ENCODE measurements at places on chromosomes 4 and X. TPM values are rescaled to one million over a fixed set of nuclear protein-coding genes. Genes with fewer than 3 reads are reported as not detected.

The S100P gene
- total RNA-seq: not detected

The GABRE gene
- total RNA-seq: 13.3 TPM

The SRPX2 gene
- total RNA-seq: 1.4 TPM

The FAM120C gene
- total RNA-seq: 9.7 TPM

GRCh38 chrX:110310896-110311295, 7.0 kb downstream of the AMMECR1 start:
- H3K27ac ChIP-seq: no peak overlapping the region
- no peak for DNase-seq
- H3K27me3 ChIP-seq: no peaks in the 10 kb centered on the region
- no peaks in the 10 kb centered on the region for H3K36me3 ChIP-seq
- H3K4me3 ChIP-seq: peak overlapping the region; percentile 53
- no peaks in the 10 kb centered on the region for H3K4me1 ChIP-seq

- H3K4me1 ChIP-seq: no peaks in the 10 kb centered on the region
- no peaks in the 10 kb centered on the region for H3K27me3 ChIP-seq
- no peak overlapping the region for H3K4me3 ChIP-seq
- no peaks in the 10 kb centered on the region for H3K36me3 ChIP-seq
- no peak for DNase-seq
Observed at GRCh38 chr4:8291036-8291682, 21.6 kb downstream of the HTRA3 start.

DNA sequence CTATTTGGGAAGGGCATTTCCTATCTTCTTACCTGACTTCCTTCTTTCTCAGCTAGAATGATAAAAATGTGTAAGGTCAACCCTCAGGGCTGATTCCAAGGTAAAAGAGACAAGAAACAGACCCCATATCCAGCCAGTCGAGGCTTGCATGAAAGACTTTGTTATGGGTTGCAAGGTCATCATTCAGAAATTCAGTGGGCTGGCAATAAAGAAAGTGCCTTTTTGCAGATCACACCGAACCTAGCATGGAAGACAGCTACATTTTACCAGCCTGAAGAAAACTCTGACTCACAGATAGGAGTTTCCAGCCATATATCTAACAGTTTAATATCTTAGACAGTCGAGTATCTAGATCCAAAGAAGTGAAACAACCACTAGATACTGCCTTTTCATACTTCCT, 87.4 kb downstream of the PDGFC start:
- no peaks in the 10 kb centered on the region for H3K27me3 ChIP-seq
- H3K27ac ChIP-seq: no peak overlapping the region
- no peak overlapping the region for H3K4me3 ChIP-seq
- no peaks in the 10 kb centered on the region for H3K4me1 ChIP-seq
- DNase-seq: no peak
- H3K36me3 ChIP-seq: no peaks in the 10 kb centered on the region

GRCh38 chrX:129781134-129781672, 1.5 kb downstream of the SASH3 start:
- H3K27me3 ChIP-seq: no peaks in the 10 kb centered on the region
- no peaks in the 10 kb centered on the region for H3K36me3 ChIP-seq
- peak; percentile 67 for DNase-seq
- H3K4me3 ChIP-seq: no peak overlapping the region
- H3K27ac ChIP-seq: no peak overlapping the region

DNA sequence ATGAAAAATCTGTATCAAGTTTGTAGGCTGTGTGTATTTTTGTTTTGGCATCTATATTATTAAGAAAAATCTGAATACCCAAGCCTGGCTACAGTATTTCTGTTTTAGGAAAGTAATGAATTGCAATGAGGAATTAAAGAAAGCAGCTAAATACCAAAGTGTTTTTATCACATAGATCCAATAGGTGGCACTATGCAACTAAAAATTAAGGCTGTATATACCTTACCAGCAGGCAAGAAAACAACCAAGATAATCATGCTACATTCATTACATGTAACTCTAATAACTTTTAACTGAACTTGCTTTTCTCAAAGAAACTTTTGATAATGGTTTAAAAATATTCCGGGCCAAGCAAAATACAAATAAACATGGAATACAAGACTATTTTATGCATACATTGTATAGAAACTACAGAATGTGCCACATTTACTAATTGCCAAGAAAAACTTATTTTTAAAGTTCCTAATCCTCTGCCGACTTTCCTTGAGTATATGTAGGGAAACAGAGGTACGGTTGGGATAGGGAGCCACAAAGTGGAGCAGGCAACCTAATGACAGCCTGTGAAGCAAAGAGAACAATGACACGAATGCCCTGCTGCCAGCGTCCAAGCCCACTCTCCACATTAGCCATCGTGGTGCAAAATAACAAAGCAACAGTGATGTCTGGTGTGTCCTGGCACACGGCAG, 63.7 kb downstream of the SEC24D start:
- DNase-seq: no peak
- peaks cover 28% of the 10 kb centered on the region for H3K36me3 ChIP-seq
- no peak overlapping the region for H3K27ac ChIP-seq
- no peak overlapping the region for H3K4me3 ChIP-seq
- no peaks in the 10 kb centered on the region for H3K27me3 ChIP-seq
- no peaks in the 10 kb centered on the region for H3K4me1 ChIP-seq

DNA sequence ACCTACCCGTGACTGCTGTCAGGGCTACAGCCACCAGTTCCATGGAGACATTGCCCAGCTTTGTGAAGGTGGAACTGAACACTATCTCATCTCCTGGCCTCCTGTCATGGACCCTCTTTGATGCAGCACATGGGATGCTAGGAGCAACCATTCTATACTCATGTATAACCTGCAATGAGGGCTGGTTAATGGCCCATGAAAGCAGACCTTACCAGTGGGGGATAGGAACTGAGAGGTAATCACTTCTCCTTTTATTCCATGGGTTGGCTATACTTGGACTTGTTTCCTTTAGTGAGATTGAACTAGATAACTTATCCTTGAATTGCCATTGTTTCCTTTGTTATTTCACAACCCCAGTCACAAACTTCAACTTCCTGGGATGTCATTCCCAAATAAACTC, 310.6 kb downstream of the BMPR1B start:
- no peaks in the 10 kb centered on the region for H3K27me3 ChIP-seq
- no peak overlapping the region for H3K4me3 ChIP-seq
- H3K4me1 ChIP-seq: peaks cover 3% of the 10 kb centered on the region
- DNase-seq: no peak

- no peaks in the 10 kb centered on the region for H3K36me3 ChIP-seq
- no peak overlapping the region for H3K4me3 ChIP-seq
- DNase-seq: no peak
- H3K27me3 ChIP-seq: no peaks in the 10 kb centered on the region
- H3K27ac ChIP-seq: no peak overlapping the region
Observed at GRCh38 chr4:120277391-120277790, 210.7 kb upstream of the MAD2L1 start.

GRCh38 chrX:153774576-153775292, 6.1 kb upstream of the SRPK3 start:
- no peaks in the 10 kb centered on the region for H3K36me3 ChIP-seq
- DNase-seq: no peak
- no peaks in the 10 kb centered on the region for H3K27me3 ChIP-seq
- no peaks in the 10 kb centered on the region for H3K4me1 ChIP-seq
- no peak overlapping the region for H3K4me3 ChIP-seq
- no peak overlapping the region for H3K27ac ChIP-seq

DNA sequence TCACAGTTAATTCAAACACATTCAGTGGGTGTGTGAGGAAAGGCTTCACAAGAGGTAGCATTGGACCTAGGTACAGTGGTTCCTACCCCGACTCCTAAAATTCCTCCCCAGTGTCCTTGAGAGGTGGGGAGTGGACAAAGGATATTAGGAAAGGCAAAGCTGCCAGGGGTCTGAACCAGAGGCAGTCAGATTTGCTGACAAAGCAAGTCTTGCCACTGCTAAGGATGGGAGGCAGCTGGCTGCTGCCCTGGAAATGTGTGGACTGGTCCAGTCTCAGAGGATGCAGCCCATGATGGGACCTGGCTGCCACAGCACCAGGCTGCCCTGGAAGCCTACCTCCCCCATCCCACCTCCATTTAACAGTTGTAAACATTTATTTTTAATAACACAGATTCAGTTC, 4.1 kb upstream of the PHF8 start:
- no peak overlapping the region for H3K4me3 ChIP-seq
- no peaks in the 10 kb centered on the region for H3K27me3 ChIP-seq
- H3K4me1 ChIP-seq: no peaks in the 10 kb centered on the region
- no peak overlapping the region for H3K27ac ChIP-seq
- H3K36me3 ChIP-seq: no peaks in the 10 kb centered on the region

DNA sequence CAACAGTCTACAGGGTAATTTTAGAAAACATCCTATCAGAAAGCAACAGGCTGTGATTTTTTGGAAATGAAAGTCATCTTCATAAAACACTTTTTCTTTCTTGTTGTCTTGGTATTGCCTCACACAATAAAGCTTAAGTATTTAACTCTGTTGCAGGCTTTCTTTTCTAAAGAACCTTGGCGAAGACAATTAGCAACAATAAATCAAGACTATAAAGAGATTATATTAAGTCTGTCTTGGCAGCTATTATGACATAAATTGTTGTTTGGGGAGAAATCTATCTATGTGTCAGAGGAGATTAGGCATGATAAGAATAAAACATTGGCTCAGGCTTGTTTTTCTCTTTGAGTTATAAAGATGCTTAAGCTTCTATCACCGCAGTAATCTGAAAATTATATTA, 1774.8 kb downstream of the ARAP2 start:
- H3K27ac ChIP-seq: no peak overlapping the region
- no peaks in the 10 kb centered on the region for H3K4me1 ChIP-seq
- no peak for DNase-seq
- H3K27me3 ChIP-seq: no peaks in the 10 kb centered on the region

GRCh38 chr4:110452546-110452945, 23.4 kb upstream of the ENPEP start:
- no peaks in the 10 kb centered on the region for H3K4me1 ChIP-seq
- no peak overlapping the region for H3K4me3 ChIP-seq
- H3K27ac ChIP-seq: no peak overlapping the region
- H3K27me3 ChIP-seq: no peaks in the 10 kb centered on the region
- DNase-seq: peak; percentile 63

GRCh38 chrX:123138473-123138872, 45.6 kb upstream of the GRIA3 start:
- no peak overlapping the region for H3K4me3 ChIP-seq
- H3K36me3 ChIP-seq: no peaks in the 10 kb centered on the region
- no peaks in the 10 kb centered on the region for H3K27me3 ChIP-seq
- DNase-seq: no peak
- H3K4me1 ChIP-seq: no peaks in the 10 kb centered on the region

DNA sequence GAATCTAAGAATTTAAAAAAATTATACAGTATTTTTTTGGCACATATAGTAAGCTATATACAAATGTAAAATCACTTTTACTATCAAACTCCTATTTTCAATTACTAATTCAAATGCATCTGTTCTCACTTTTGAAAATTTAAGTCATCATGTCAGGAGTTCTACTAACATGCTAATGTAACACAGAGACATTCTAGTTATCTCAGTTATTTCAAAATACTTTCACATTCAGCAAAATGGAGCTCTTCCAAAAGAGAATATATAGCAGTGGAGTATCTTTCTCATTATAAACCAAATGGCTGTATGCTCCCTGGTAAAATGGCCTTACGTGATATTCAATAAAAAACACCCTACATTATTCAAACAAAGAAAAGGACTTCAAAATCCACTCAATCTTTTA, 42.3 kb downstream of the RFC1 start:
- no peaks in the 10 kb centered on the region for H3K27me3 ChIP-seq
- peaks cover 59% of the 10 kb centered on the region for H3K36me3 ChIP-seq
- H3K4me3 ChIP-seq: no peak overlapping the region
- H3K4me1 ChIP-seq: peaks cover 5% of the 10 kb centered on the region

DNA sequence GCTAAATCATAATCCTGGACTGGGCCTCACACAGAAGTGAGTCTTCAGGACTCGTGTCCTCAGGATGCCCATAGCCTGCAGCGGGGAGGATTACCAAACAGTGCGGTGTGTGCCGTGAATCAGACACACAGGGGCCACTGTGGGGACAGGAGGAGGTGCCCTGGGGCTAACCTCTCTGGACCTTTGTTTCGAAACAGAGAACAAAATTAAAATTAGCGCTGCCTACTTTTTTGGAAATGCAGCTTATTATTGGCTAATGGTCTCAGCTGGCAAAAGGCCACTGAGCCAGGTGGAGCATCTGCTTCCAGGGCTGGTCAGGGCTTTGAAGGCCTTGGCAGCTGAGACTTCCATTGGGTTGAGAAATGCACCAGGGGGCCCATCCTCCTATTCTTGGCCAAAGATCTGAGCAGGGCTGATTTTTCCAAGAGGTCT, 236.2 kb downstream of the EVC2 start:
- H3K27me3 ChIP-seq: no peaks in the 10 kb centered on the region
- H3K4me3 ChIP-seq: no peak overlapping the region
- no peaks in the 10 kb centered on the region for H3K36me3 ChIP-seq
- no peak overlapping the region for H3K27ac ChIP-seq

- H3K4me3 ChIP-seq: no peak overlapping the region
- H3K4me1 ChIP-seq: no peaks in the 10 kb centered on the region
- H3K36me3 ChIP-seq: no peaks in the 10 kb centered on the region
Observed at GRCh38 chr4:42331914-42332368, 65.3 kb upstream of the SHISA3 start.

- H3K36me3 ChIP-seq: no peaks in the 10 kb centered on the region
- H3K4me3 ChIP-seq: no peak overlapping the region
- DNase-seq: no peak
- H3K27me3 ChIP-seq: no peaks in the 10 kb centered on the region
Observed at GRCh38 chr4:147786031-147786430, 54.1 kb downstream of the ARHGAP10 start.

- H3K4me3 ChIP-seq: peak overlapping the region; percentile 30
- H3K36me3 ChIP-seq: no peaks in the 10 kb centered on the region
- no peaks in the 10 kb centered on the region for H3K27me3 ChIP-seq
- DNase-seq: no peak
- no peak overlapping the region for H3K27ac ChIP-seq
Observed at GRCh38 chr4:130359542-130359941, 1263.6 kb downstream of the C4orf33 start.

GRCh38 chrX:130725519-130725918, 177.5 kb downstream of the ENOX2 start:
- no peak overlapping the region for H3K27ac ChIP-seq
- H3K27me3 ChIP-seq: no peaks in the 10 kb centered on the region
- no peaks in the 10 kb centered on the region for H3K36me3 ChIP-seq

DNA sequence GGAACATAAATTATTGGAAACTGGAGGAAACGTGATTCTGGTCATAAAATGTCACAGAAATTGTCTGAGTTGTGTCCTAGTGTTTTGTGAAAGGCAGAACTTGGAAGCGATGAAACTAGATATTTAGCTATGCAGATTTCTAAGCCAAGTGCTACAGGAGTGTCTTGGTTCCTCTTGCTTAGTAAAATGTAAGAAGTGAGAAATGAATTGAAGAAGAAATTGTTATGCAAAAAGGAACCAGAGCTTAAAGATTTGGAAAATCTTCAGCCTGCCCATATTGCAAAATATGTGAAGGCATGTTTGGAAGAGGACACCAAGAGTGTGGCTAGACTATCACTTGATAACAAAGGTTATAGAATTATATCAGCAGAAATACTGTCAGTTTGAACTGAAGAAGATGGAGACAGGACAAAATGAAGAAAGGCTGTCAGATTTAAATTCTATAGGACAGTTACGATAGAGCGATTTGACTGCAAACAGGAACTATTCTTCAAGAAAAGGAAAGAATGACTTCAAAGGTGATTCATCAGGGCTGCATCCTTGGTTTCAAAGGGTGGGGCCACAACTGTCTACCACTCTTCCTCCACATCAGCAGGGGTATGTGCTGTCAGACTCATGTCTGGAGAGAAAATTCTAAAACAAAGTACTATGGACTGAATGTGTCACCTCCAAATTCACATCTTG, 9.4 kb upstream of the CDS1 start:
- H3K36me3 ChIP-seq: no peaks in the 10 kb centered on the region
- no peaks in the 10 kb centered on the region for H3K4me1 ChIP-seq
- H3K27me3 ChIP-seq: no peaks in the 10 kb centered on the region
- H3K27ac ChIP-seq: no peak overlapping the region

GRCh38 chr4:94408549-94409374, 43.0 kb upstream of the PDLIM5 start:
- no peaks in the 10 kb centered on the region for H3K27me3 ChIP-seq
- H3K4me3 ChIP-seq: no peak overlapping the region
- no peak overlapping the region for H3K27ac ChIP-seq
- DNase-seq: no peak
